GM23338 (cell line): ENCODE measurements at places on chromosomes 6 and 20.

- no peak for DNase-seq
Observed at GRCh38 chr20:63085151-63085861, 78.5 kb upstream of the BHLHE23 start.

GRCh38 chr6:158751921-158752320 lies 67.2 kb downstream of the EZR start:
- DNase-seq = no peak

- no peak for DNase-seq
Observed at GRCh38 chr6:23828861-23829260, 297.2 kb upstream of the NRSN1 start.

DNA sequence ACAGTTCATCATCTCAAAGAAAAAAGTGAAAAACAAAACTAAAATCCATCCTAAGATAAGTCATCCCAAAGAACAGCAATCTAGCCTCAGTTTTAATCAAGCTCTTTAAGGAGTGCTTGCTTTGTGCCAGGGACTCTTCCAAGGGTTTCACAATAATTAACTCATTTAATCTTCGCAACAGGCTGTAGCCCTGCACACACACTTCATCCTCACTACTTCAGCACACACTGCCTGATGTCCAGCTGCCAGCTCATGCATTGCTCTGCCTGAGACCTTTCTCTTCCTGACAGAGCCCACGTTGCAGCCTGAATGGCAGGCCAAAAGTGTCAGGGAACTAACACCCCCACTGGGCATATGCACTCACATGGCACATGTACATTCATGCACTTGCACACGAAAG lies 21.2 kb upstream of the PTPRT start:
- no peak for DNase-seq

DNA sequence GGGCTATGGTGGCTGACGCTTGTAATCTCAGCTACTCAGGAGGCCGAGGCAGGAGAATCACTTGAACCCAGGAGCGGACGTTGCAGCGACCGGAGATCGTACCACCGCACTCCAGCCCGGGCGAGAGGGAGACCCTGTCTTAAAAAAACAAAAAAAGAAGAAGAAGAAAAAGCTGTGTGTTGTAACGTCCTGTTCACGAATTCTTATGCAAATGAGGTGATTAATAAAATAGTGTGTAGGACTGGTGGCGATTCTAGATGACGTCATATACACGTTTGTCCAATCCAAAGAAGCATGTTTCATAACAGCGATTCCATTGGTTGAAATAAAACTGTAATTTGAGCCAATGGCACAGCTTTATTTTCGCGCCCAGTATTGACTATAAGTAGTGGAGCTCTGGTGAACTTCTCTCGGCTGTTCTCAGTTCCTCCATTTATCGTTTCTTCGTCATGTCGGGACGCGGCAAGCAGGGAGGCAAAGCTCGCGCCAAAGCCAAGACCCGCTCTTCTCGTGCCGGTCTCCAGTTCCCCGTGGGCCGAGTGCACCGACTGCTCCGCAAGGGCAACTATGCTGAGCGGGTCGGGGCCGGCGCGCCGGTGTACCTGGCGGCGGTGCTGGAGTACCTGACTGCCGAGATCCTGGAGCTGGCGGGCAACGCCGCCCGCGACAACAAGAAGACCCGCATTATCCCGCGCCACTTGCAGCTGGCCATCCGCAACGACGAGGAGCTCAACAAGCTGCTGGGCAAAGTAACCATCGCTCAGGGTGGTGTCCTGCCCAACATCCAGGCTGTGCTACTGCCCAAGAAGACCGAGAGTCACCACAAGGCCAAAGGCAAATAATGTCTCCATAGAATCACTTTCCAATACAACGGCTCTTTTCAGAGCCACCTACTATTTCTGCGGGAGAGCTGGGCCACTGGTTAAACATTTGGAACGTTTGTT lies 47.0 kb downstream of the OR2B2 start:
- peak; percentile 97 for DNase-seq

- DNase-seq = no peak
Observed at GRCh38 chr20:51543422-51543788, 886 bp upstream of the NFATC2 start.

GRCh38 chr6:111872401-111873177 lies 663 bp downstream of the FYN start:
- DNase-seq = no peak

DNA sequence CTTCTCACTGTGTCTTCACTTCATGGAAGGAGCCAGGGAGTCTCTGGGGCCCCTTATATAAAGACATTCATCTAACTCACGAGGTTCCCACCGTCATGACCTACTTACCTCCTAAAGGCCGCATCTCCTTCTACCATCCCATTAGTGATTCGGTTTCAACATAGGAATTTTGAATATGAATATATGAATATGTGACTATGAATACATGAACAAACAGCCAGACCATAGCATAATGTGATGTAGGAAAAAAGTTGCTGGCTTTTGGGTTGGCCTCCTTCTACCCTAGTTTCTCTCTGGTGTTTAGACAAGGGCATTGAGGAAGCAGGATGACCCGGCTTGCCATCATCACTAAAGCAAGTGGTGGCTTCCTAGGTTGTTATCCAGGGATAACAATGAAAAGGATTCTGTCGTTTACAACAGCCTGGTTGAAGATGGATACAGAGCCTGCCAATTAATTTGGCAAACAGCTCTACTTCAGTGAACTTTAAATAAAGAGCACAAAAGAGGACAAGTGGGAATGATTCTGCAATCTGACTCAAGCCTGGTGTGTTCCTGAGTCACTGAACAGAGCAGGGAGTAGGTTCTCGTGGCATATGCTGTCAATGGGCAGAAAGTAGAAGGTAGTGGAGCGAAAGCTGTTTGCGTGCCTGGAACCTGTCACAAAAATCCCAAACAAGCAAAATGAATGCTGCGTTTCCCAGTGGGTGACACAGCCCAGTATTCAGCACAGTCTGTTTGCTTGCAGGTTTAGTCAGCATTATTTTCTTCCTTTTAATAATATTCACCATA lies 44.0 kb upstream of the DOK5 start:
- no peak for DNase-seq

GRCh38 chr6:35425284-35425683 lies 26.9 kb upstream of the FANCE start:
- DNase-seq = no peak

DNA sequence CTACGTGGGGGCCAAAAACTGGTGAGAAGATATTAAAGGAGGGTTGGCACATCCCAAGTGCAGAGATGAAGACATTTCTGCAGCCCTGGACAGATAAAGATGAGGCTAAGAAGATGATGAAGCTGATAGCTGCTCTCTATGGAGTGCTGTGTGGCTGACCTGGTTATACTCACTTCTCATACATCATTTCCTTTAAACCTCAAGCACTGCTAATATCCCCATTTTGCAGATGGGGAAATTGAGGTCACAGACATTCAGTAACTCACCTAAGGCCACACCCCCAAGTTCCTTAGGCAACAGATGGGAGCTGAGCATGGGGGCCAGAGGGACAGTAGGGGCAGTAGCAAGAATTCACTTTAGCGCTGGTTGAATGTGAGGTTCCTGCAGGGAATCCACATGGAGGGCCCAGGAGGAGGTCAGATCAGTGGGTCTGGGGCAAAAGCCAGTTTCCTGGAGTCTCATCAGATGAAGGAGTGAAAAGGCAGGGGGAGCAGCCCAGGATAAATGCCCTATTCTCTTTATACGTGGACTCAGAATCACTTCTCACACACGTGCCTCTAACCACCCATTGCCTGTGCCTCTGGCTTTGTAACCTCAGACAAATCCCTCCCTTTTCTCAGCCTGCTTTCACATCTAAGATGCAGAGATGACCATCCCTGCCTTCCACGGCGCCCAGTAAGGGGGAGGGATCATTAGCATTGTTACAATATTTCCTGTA lies 125.8 kb downstream of the NFATC2 start:
- no peak for DNase-seq

GRCh38 chr20:41095110-41095969 lies 42.0 kb upstream of the PLCG1 start:
- peak; percentile 72 for DNase-seq

- no peak for DNase-seq
Observed at GRCh38 chr20:59356662-59357165, 56.3 kb downstream of the EDN3 start.

- no peak for DNase-seq
Observed at GRCh38 chr6:72643214-72643613, 21.4 kb downstream of the KCNQ5 start.

DNA sequence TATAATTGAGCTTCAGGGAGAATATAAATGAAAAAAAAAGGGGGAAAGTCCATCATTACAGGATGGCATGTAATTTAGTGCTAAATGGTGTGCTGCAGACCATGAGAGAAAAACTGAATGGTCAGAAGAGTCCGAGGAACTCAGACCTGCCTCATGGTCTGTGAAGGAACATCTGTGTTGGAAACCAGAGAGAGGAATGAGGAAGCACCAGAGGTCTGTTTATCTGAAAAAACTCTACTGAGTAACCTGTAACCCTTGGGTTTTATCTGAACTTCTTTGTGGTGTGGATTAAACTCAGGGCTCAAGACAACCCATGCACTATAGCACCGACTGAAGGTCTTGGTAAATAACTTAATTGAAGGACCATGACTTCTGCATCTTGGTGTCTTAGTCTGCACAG lies 108.1 kb downstream of the RNF144B start:
- no peak for DNase-seq

DNA sequence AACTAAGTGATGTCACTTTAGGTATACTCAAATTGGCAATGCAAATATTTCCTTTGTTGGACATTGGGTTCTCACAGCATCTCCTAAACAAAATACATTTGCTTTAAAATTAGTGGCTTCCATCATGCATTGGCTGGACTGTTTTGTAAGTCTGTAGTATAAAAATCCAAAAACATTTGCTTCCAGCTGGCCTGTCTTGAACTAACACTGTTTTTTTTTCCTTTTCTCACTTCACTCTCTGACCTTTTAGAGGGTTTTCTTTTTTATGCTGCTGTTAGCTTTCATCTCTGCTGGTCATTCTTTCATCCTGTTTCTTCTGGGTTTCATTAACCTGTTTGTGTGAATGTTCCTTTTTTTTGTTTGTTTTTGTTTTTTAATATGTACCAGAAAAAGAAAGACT lies 121.7 kb upstream of the MLIP start:
- DNase-seq = no peak

DNA sequence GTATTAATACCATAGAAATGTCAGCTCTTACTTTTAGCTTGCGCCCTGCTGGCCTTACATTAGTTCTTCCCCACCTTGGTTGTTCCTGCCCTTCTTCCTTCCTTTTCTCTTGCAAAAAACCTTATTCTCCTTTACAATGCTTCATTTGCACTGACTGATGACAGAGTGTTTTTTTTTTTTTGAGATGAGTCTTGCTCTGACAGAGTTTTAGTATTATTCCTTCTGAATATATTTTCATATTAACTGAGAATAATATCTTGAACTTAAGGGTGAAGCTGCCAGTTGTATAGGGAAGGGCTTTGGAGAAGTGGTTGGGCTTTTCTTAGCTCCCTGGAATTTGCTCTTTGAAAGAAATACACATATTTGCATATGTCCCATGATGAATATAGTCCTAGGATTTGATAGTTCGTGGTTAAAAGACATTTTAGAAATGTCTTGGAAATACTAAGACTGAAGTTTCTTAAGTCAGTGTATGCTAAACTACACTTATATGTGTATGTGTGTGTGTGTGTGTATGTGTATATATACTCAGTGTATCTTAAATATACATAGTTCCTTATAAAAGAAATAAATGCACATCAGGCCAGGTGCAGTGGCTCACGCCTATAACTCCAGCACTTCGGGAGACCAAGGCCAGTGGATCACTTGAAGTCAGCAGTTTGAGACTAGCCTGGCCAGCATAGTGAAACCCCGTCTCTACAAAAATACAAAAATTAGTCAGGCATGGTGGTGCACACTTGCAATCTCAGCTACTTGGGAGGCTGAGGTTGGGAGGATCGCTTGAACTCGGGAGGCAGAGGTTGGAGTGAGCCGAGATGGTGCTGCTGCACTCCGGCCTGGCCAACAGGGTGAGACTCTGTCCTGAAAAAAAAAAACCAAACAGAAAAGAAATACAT lies 216.1 kb upstream of the MYLIP start:
- DNase-seq = peak; percentile 65

GRCh38 chr20:1718604-1719384 lies 61.2 kb upstream of the SIRPG start:
- no peak for DNase-seq

DNA sequence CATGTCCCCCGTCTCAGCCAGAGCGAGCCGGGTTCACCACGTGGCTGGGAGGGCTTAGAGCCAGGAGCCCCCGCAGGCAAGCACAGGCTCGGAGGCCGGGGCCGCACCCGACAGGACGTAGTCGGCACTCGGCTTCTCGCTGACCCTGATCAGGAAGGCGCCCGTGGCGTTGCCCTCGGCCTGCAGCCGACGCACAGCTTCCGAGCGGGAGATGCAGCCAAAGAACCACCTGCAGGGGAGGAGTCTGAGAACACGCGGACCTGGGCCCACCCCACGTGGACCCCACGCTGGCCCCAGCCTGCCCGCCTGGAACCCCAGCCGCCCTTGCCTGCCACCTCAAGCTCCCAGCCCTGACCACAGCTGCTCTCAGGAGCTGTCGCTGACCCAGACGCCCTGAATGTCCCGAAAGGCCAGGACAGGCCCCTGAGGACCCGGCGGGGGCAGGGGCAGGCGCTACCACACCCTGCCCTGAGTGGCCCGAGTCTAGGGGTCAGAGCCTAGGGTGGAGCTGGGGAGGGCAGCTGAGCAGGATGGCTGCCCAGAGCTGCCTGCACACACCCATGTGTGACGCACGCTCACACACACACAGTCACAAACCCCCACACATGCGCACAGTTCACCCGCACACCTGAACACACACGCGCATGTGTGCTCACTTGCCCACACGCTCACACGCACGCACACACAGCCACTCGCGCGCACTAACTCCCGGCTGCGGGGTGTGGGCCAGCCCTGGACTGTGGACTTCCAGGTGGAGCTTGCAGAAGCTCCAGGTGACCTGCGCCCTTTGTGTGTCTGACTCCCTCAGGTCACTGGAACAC lies 2.1 kb downstream of the PTK6 start:
- DNase-seq = no peak

DNA sequence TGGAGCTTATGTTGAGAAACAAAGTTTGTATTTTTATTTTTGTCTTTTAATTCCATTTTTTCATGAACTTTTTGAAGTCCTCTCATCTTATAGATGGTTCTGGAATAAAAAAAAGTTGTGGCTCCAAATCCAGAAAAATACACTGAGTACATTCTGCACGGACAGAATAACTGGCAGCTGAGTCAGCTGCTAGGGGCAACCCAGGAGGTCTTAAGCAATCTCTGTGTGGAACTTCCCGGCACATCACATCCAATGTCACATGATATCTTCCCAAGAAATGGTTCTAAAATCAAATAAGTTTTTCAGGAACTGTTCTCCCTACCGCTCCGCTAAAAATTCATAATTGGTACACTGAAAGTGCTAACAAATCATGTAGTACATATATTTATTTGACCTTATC lies 29.8 kb downstream of the SLC13A3 start:
- DNase-seq = no peak

GRCh38 chr6:3061501-3061941 lies 6.8 kb upstream of the RIPK1 start:
- no peak for DNase-seq

- no peak for DNase-seq
Observed at GRCh38 chr6:78505178-78505577, 362.2 kb upstream of the IRAK1BP1 start.

- no peak for DNase-seq
Observed at GRCh38 chr6:85470023-85470410, 20.1 kb downstream of the NT5E start.

- DNase-seq = peak; percentile 50
Observed at GRCh38 chr20:19947611-19948264, 69.4 kb upstream of the NAA20 start.

GRCh38 chr6:24321538-24322162 lies 36.2 kb downstream of the DCDC2 start:
- peak; percentile 48 for DNase-seq

GRCh38 chr6:159819932-159820640 lies 20.0 kb downstream of the PNLDC1 start:
- no peak for DNase-seq
